Mesothelial cell of epicardium (in vitro differentiated cells): ENCODE measurements at places on chromosomes 5 and 9.

DNA sequence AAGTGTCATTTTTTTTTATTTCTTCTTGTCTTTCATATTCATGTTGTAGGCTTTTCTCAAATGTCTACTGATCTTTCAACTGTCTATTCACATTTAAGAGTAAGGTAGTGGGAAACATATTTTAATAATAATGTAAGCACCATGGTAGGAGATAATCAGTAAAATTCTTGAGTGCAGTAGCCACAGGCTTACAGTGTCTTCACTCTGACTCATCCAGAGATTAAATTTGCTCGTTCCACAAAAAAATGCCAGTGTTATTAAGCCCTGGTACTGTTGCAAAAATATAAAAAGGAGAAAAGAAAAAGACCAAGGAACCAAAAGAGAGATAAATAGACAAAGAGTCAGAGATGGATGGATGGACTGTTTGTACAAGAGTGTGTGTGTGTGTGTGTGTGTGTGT, 43.0 kb downstream of the PARP8 start:
- no peaks in the 10 kb centered on the region for H3K36me3 ChIP-seq
- DNase-seq: no peak
- peak overlapping the region; percentile 50 for H3K27ac ChIP-seq
- no peaks in the 10 kb centered on the region for H3K27me3 ChIP-seq
- H3K4me1 ChIP-seq: peaks cover 21% of the 10 kb centered on the region

GRCh38 chr5:179195561-179196404, 135.6 kb downstream of the ZNF354C start:
- H3K27ac ChIP-seq: no peak overlapping the region
- H3K27me3 ChIP-seq: no peaks in the 10 kb centered on the region
- H3K4me3 ChIP-seq: no peak overlapping the region
- no peaks in the 10 kb centered on the region for H3K36me3 ChIP-seq

- no peak for DNase-seq
- H3K27me3 ChIP-seq: no peaks in the 10 kb centered on the region
- no peak overlapping the region for H3K27ac ChIP-seq
- H3K4me1 ChIP-seq: no peaks in the 10 kb centered on the region
- H3K36me3 ChIP-seq: no peaks in the 10 kb centered on the region
Measured at GRCh38 chr5:55541056-55541635, 6.4 kb upstream of the PLPP1 start.

- no peaks in the 10 kb centered on the region for H3K27me3 ChIP-seq
- H3K27ac ChIP-seq: no peak overlapping the region
- no peaks in the 10 kb centered on the region for H3K4me1 ChIP-seq
Measured at GRCh38 chr9:113515862-113516261, 52.3 kb downstream of the RGS3 start.

GRCh38 chr5:131523500-131524185, 111.4 kb downstream of the RAPGEF6 start:
- H3K4me1 ChIP-seq: peaks cover 6% of the 10 kb centered on the region
- no peak overlapping the region for H3K4me3 ChIP-seq
- peaks cover 10% of the 10 kb centered on the region for H3K36me3 ChIP-seq
- no peak overlapping the region for H3K27ac ChIP-seq

DNA sequence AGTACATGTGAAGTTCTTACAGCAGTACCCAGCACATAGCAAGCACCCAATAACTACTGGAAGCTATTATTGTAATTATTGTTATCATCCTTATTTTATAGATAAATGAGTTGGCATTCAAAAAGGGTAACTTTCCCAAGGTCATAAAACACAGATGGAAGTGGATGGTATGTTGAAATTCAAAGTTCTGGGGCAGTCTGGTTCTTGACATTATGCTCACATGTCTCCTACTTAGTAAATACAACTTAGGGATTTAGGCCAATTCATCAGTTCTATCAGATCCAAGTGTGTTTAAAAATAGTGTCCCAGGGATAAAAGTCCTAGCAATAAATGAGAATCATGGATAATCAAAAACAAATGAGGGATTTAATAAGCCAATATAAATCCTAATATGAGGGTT, 265.2 kb downstream of the ADAMTSL1 start:
- peaks cover 20% of the 10 kb centered on the region for H3K4me1 ChIP-seq
- DNase-seq: no peak
- H3K36me3 ChIP-seq: no peaks in the 10 kb centered on the region
- no peaks in the 10 kb centered on the region for H3K27me3 ChIP-seq
- H3K27ac ChIP-seq: no peak overlapping the region

- H3K27me3 ChIP-seq: no peaks in the 10 kb centered on the region
- H3K36me3 ChIP-seq: no peaks in the 10 kb centered on the region
- peak overlapping the region; percentile 71 for H3K27ac ChIP-seq
Measured at GRCh38 chr5:17178373-17178675, 39.1 kb upstream of the BASP1 start.

DNA sequence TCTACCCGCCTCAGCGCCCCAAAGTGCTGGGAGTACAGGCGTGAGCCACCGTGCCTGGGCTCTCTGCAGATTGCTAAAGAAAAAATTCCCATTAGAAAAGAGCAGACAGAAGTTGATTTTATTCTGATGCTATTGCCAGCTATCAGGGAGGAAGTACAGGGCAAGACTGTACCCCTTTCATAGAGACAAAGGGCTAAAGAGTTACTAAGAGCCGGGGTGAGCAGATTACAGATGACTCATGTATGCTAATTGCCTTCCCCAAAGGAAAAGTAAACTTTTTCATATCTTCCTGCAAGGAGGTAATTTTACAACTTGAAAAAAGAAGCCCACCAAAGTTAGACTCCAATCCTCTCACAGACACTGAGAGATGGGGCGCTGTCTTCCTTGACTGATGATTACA, 42.3 kb upstream of the MCTP1 start:
- peak overlapping the region; percentile 73 for H3K27ac ChIP-seq
- H3K4me1 ChIP-seq: peaks cover 15% of the 10 kb centered on the region
- H3K27me3 ChIP-seq: no peaks in the 10 kb centered on the region
- no peak for DNase-seq

DNA sequence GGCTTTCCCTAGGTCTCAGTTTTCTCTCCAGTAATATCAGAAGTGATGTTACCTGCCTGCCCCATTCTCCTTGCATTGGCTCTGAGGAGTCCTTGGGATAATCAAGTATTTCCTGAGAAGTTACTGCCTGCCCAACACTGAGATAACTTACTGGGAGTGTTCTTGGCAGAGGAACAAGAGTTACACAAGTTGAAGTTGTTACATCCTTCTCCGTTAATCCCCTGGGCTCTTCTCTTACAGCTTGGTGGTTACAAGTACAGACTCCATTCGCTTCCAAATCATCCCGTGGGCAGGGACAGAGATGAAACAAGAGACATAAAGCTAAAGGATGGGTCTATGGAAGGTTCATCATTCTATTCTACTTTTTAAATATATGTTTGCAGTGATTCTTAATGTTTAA, 74.1 kb upstream of the SAP30L start:
- H3K36me3 ChIP-seq: no peaks in the 10 kb centered on the region
- no peak overlapping the region for H3K4me3 ChIP-seq
- H3K27ac ChIP-seq: no peak overlapping the region
- no peak for DNase-seq
- peaks cover 11% of the 10 kb centered on the region for H3K27me3 ChIP-seq

DNA sequence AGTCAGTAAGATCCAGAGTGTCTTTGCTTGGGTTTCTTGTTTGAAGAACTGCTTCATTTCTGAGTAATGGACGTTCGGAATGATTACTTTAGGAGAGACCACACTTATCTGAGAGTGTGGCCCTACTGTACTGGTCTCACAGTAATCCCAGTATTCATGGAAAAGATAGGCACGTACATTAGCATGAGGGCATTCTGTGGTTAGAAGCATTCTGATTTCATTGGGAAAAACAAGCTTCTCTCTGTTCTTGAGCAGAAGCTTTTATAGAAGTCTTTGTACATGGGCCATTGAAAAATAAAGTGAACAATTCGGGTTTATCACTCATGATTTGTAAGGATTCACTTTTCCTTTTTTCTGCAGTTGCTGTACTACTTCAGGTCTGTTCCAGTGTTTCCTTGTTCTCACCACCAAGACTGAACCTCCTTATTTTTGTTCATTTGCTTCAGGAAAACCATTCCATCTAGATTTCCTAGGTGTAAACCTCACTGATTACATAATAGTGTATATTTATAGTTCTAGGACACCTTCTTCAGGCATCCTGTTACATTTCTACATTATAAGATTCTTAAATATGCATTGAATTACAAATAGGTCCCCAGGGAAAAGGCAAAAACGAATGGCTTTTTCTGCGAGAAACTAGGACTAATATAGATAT, 10.1 kb downstream of the TGFBR1 start:
- H3K36me3 ChIP-seq: no peaks in the 10 kb centered on the region
- DNase-seq: no peak
- no peak overlapping the region for H3K27ac ChIP-seq
- no peaks in the 10 kb centered on the region for H3K27me3 ChIP-seq
- H3K4me1 ChIP-seq: peaks cover 38% of the 10 kb centered on the region

GRCh38 chr5:65938256-65938655, 11.9 kb downstream of the ERBIN start:
- H3K27me3 ChIP-seq: no peaks in the 10 kb centered on the region
- H3K27ac ChIP-seq: no peak overlapping the region

GRCh38 chr9:25716220-25716872, 38.1 kb upstream of the TUSC1 start:
- H3K36me3 ChIP-seq: no peaks in the 10 kb centered on the region
- H3K4me3 ChIP-seq: no peak overlapping the region
- H3K4me1 ChIP-seq: peaks cover 39% of the 10 kb centered on the region
- H3K27ac ChIP-seq: peak overlapping the region; percentile 82
- no peaks in the 10 kb centered on the region for H3K27me3 ChIP-seq
- DNase-seq: peak; percentile 59

DNA sequence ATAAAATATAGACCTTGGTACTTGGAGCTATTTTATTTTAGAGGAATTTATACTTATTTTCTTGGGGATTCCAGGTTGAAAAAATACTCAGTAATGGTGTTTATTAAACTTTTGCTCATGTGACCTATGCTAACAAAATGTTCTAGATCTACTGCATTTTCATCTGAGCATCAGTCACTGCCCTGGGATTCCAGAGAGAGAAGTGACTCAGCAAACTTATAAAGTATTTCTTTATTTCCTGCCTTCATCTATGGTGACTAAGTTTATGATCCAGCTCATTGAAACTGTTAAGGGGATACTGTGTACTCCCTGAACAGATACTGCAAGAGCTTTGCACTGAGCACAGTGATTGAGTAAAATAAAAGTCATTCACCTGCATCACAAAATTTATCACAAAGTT, 298.5 kb upstream of the CDH18 start:
- H3K36me3 ChIP-seq: no peaks in the 10 kb centered on the region
- H3K27me3 ChIP-seq: no peaks in the 10 kb centered on the region
- DNase-seq: no peak
- no peak overlapping the region for H3K27ac ChIP-seq
- H3K4me1 ChIP-seq: peaks cover 5% of the 10 kb centered on the region

- DNase-seq: no peak
Measured at GRCh38 chr5:169185626-169186025, 115.3 kb downstream of the SLIT3 start.

DNA sequence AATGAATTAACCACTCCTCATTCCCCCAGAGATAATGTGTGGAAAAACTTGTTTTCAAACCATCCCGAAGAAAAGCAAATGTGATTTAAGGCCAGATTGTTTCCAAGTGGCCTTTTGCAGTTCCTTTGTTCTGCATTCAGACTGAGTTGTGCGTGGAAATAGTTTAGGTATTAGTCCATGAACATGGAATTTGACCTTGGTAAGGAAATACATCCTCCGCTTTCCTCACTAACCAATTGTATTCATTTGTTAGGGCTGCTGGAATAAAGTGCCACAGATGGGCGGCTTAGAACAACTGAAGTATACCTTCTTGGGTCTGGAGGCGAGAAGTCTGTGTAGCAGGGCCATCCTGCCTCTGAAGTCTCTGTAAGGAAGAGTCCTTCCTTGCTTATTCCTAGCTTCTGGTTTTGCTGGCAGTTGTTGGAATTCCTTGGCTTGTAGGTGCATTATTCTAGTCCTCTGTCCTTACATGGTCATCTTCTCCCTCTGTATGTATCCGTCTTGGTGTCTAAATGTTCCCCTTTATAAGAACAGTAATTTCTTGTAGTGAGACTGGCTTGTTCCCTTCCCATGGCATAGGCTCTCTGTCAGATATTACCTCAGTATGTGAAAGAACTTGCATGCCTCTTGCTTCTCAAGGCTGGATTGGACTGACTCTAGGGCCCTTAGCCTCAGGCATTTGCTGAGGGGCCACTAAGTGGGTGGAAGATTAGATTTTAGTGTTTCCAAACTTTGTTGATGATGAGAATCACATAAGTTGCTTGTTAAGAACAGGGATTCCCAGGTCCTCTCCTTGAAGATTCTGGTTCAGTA, 53.9 kb downstream of the RAI14 start:
- H3K36me3 ChIP-seq: peaks cover 22% of the 10 kb centered on the region
- peak overlapping the region; percentile 90 for H3K27ac ChIP-seq
- DNase-seq: no peak
- no peak overlapping the region for H3K4me3 ChIP-seq
- peaks cover 35% of the 10 kb centered on the region for H3K4me1 ChIP-seq
- H3K27me3 ChIP-seq: peaks cover 4% of the 10 kb centered on the region

- H3K4me1 ChIP-seq: peaks cover 10% of the 10 kb centered on the region
- no peaks in the 10 kb centered on the region for H3K36me3 ChIP-seq
- no peaks in the 10 kb centered on the region for H3K27me3 ChIP-seq
- H3K4me3 ChIP-seq: no peak overlapping the region
- no peak overlapping the region for H3K27ac ChIP-seq
- no peak for DNase-seq
Measured at GRCh38 chr9:92965061-92965758, 17.9 kb downstream of the FGD3 start.

GRCh38 chr5:119383008-119383407, 27.2 kb downstream of the TNFAIP8 start:
- H3K4me3 ChIP-seq: no peak overlapping the region
- no peaks in the 10 kb centered on the region for H3K27me3 ChIP-seq
- H3K36me3 ChIP-seq: no peaks in the 10 kb centered on the region
- no peak for DNase-seq
- H3K27ac ChIP-seq: no peak overlapping the region
- peaks cover 48% of the 10 kb centered on the region for H3K4me1 ChIP-seq

DNA sequence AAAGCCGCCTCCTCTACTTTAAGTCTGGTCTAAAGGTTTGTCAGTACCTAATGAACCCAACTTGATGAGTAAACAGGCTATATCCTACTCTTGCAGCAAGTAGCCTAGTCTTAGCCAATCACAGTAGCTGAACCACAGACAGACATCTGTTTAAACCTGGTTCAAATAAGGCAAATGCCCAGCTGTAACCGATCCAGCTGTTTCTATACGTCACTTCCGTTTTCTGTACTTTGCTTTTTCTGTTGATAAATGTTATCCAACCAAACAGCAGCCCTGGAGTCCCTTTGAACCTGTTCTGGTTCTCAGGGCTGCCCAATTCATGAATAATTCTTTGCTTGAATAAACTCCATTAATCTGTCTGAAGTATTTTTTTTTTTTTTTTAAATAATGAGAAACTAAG, 76.9 kb upstream of the EQTN start:
- H3K4me1 ChIP-seq: peaks cover 38% of the 10 kb centered on the region
- no peak overlapping the region for H3K4me3 ChIP-seq
- no peaks in the 10 kb centered on the region for H3K36me3 ChIP-seq
- no peak for DNase-seq
- no peak overlapping the region for H3K27ac ChIP-seq

GRCh38 chr9:128454991-128455390, 815 bp upstream of the ODF2 start:
- peak overlapping the region; percentile 85 for H3K4me3 ChIP-seq
- H3K36me3 ChIP-seq: peaks cover 2% of the 10 kb centered on the region
- H3K4me1 ChIP-seq: peaks cover 9% of the 10 kb centered on the region
- H3K27me3 ChIP-seq: no peaks in the 10 kb centered on the region
- H3K27ac ChIP-seq: peak overlapping the region; percentile 53
- no peak for DNase-seq

- no peak for DNase-seq
- no peaks in the 10 kb centered on the region for H3K27me3 ChIP-seq
Measured at GRCh38 chr5:127011153-127011552, 19.2 kb downstream of the MARCHF3 start.

- H3K4me1 ChIP-seq: peaks cover 29% of the 10 kb centered on the region
- H3K27me3 ChIP-seq: no peaks in the 10 kb centered on the region
- no peak overlapping the region for H3K4me3 ChIP-seq
- no peak for DNase-seq
Measured at GRCh38 chr5:56616454-56617160, 198.7 kb upstream of the MAP3K1 start.
